ENCODE measurements at places on chromosomes 2 and 18.

DNA sequence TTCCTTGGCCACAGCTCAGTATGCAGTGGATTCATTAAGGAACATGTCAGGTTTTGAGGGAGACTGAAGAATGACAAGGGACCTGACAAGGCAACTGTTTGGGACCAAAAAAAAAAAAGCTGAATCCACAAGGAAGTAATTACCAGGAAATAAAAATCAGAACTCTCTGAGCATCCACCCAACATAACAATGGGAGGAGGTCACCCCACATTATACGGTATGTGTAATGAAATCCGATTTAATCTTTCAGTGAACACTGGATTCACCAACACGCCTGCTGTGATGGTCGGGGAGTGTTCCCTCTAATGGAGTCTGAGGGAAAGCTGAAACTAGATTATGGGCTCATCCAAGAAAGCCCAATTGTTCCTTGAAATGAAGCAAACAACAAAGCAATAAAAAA, 329.3 kb downstream of the ETAA1 start:
- DNase-seq: no peak

- DNase-seq: no peak
Measured at GRCh38 chr2:142531377-142531776, 346.1 kb upstream of the KYNU start.

- peak; percentile 44 for DNase-seq
Measured at GRCh38 chr2:207768866-207769596, 675 bp downstream of the FZD5 start.

GRCh38 chr2:150062416-150062815, 425.1 kb downstream of the RND3 start:
- no peak for DNase-seq

DNA sequence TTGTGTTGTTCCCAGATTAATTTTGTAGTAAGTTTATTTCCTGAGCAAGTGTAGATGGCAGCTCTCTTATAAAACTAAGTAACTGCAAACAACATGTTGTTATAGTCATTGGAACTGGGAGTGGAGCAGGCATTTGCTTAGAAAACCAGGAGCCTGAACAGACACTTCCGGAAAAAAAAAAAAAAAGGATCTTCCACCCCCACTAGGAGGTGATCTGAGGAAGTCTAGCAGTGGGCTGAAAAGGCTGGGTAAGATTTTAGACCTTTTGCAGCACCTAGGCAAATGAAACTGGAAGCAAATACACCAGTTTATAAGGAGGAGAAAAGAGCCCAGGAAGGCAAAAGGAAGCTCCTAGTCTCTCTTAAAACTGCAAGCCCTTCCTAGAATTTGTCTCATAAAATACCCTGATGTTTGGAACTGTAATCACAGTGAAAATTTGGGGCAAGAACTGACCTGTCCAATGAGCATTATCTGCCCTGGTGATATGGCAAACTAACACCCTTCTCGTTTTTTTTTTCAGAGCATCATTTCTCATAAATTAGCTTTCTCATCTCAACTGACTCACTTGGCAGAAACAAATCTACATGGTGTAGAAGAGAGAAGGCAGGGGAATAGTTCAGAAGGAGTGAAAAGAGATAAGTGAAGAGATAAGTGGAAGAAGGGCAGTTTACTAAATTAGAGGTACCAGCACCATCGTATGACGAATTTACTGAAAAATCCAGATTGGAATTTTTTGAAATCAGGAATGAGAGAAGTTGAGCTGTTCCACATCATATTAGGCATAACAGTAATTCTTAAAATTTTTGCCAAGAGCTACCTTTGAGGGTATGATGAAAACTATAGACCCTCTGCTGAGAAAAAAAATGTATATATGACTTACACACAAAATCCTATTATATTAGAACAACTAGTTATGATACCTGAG, 4.2 kb upstream of the CCNYL1 start:
- DNase-seq: no peak
